ENCODE measurements at places on chromosomes 13 and 19.

- no peak for DNase-seq
Observed at GRCh38 chr19:5155586-5156210, 184.9 kb downstream of the PTPRS start.

- DNase-seq, result no peak
Observed at GRCh38 chr13:21759463-21759862, 88.6 kb downstream of the FGF9 start.

DNA sequence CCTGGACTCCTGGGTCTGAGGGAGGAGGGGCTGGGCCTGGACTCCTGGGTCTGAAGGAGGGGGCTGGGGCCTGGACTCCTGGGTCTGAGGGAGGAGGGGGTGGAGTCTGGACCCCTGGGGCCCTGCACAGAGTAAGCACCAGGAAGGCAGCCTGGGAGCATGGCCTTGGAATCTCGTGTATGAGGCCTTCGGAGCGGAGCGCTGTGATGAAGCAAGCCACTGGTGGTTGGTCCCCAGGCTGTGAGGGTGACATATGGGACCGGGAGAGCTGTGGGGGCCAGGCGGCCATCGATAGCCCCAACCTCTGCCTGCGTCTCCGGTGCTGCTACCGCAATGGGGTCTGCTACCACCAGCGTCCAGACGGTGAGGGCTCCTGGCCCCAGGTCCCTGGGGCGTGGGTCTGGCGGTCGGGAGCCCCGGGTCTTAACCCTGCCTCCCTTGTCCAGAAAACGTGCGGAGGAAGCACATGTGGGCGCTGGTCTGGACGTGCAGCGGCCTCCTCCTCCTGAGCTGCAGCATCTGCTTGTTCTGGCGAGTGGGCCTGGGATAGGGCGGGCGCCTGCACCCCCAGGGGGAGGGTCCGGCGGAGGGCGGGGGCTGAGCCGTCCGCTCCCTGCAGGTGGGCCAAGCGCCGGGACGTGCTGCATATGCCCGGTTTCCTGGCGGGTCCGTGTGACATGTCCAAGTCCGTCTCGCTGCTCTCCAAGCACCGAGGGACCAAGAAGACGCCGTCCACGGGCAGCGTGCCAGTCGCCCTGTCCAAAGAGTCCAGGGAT is 918 bp downstream of the TMEM190 start:
- DNase-seq, result no peak

GRCh38 chr19:40489882-40490230 is 23.1 kb downstream of the SPTBN4 start:
- DNase-seq, result no peak

DNA sequence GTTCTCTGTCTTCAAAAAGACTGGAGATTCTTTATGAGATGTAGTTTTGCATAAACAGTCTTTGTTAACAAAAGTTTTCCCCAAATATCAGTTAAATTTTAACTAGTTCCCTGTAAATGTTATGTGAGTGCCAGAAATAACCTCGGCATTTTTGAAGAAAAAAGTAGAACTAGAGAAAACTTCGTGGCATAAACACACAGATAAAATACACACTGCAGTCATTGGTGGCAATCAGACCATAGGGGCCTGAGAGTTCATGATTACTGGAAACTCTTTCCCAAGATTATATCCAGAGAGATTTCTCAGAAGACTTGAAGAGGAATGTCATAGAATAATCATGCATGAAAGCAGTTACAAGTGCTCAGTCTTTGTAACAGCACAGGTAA is 190.0 kb downstream of the MZT1 start:
- no peak for DNase-seq

GRCh38 chr13:51663973-51664957 is 80.0 kb downstream of the WDFY2 start:
- DNase-seq, result no peak

GRCh38 chr19:19480688-19481087 is 34.7 kb downstream of the TSSK6 start:
- no peak for DNase-seq

- no peak for DNase-seq
Observed at GRCh38 chr13:49812812-49813211, 20.3 kb upstream of the KPNA3 start.
